CD4-positive, alpha-beta T cell treated with Interleukin-2 at 100 ng/mL for 4 hours (primary cell): ENCODE measurements at places on chromosomes 6 and 20.
A peak's percentile ranks its signal among the peaks of the same experiment; 100 is the strongest.

DNA sequence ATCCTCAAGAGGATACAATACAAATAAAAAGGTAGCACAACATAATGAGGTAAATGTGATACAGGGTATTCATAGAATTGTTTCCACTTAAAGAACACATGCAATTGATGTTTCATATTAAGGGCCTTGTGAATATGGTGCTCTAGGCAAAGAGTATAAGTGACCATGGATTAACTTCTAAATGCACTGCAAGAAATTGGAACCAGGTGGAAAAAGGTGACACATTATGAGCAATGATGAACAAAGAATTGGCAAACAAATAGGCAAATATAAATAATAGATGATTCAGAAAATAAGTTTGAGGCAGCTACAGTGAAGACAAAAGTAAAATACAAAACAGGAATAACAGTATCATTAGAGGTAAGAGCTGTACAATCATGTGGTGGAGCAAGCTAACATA lies 192.0 kb downstream of the GRIK2 start:
- no peak for DNase-seq

DNA sequence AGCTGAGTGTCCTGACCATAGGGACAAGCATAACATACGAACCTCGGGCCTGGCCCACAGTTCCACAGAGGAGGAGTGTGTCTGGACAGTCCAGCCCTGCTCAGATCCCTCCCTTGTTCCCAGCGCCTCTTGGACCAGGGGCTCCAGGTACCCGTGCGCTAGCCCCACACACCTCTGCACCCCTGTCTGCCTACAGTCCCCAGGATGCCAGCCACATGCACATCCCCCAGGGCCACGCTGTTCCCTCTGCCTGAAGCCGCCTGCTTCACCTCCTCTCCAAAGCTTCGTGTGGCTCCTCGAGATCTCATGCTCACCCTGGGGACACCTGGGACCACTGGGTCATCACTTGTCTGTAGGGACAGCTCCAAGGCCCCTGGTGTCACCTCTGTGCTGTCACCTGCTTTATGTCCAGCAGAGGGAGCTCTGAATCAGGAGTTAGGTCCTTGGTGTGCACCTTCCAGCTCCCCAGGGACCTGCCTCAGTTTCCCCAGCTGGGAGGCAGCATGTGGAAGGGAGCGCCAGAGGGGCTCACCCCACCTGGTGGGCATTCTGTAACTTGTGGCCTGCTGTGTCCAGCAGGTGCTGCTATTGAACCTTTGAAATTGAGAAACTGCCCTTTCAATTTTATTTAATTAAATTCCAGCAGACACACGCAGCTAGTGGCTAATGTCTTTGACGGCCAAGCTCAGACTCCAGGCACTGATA lies 7.3 kb upstream of the YTHDF1 start:
- DNase-seq = peak; percentile 52

DNA sequence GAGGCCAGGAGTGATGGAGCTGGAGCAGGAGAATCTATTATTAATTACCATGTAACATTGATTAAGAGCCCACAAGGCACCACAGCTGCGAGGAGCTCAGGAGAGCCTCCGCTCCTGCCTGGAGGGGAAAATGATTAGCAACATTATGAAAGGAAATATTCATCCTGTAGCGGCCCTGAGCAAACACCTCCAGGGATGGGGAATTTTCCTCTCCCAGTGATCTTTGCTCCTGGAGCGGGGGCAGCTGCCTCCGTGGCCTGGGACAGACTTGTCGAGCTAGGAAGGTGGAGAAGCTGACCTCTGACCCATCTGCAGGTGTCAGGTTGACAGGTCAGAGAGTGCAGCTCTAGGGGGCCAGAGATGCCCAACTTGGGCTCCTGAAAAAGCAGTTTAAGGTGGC lies 40.1 kb upstream of the SIRPA start:
- DNase-seq = no peak

GRCh38 chr6:20891161-20891560 lies 356.9 kb downstream of the CDKAL1 start:
- no peak for DNase-seq

GRCh38 chr6:53103993-53104675 lies 38.9 kb downstream of the FBXO9 start:
- no peak for DNase-seq

DNA sequence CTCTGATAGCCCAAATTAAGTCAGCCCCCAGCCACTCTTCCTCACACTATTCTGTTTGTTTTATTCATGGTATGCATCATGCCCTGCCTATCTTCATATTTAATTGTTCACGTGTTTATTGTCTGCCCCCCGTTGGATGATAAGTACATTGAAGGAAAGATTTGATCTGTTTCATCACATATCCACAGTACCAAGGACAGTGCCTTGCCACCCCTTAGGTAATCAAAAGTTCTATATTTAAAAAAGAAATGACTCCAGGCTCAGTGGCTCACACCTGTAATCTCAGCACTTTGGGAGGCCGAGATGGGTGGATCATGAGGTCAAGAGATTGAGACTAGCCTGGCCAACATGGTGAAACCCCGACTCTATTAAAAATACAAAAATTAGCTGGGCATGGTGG lies 10.2 kb upstream of the RIN2 start:
- DNase-seq = no peak

DNA sequence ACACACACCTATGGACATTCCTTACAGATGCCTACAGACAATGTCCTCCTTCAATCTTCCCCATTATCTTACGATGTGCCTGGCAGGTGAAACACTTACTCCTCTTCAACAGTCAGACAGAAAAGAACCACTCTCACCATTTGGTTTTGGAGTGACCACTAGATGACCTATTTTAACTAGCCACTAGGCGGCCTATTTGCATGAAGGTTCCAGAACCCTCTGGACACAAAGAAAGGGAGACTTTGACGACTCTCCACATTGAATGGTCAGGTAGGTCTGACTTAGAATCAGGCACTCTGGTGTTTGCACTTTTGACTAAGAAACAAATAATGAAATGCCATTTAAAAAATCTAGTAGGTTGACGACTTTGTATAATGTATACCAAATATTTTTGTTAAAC lies 42.0 kb downstream of the PNLDC1 start:
- no peak for DNase-seq

DNA sequence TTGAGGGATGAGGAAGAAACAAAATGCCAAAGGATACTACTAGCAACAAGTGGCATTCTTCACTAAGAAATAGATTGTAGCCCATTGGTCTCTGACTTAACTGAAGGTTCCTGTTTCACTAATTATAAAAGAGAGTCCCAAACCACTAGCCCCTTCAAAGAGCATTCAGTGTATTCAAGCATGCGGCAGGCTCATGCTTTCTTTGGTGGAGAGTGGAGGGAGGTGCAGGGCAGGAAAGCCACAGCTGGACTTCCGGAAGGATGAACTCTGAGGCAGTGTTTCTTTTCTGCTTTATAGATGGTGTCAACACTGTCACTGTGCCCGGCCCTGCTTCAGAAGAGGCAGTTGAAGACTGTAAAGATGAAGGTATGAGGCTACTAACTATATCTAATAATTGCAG lies 636.1 kb downstream of the KIF16B start:
- no peak for DNase-seq

GRCh38 chr20:36836591-36837269 lies 39.2 kb upstream of the TLDC2 start:
- no peak for DNase-seq

GRCh38 chr6:75012018-75012417 lies 193.8 kb downstream of the COL12A1 start:
- DNase-seq = no peak

GRCh38 chr6:12363651-12364381 lies 73.7 kb downstream of the EDN1 start:
- no peak for DNase-seq

DNA sequence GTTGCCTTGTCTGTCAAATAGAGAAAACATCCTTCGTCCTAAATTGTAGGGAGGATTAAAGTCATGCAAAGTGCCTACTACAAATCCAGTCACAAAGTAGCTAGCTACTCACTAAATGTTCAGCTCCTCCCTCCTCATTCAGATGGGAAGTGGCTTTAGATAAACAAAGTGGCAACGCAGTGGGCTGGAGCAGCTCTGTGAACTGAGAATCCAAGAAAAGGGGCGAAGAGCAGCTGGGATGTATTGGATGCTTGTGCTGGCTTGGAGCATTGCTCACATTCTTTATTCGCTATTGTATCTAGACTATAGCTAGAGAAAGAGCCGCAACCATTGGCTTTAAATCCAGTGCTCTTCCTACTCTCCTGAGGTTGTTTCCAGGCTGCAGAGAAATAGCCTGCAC lies 10.3 kb downstream of the MOG start:
- DNase-seq = no peak

DNA sequence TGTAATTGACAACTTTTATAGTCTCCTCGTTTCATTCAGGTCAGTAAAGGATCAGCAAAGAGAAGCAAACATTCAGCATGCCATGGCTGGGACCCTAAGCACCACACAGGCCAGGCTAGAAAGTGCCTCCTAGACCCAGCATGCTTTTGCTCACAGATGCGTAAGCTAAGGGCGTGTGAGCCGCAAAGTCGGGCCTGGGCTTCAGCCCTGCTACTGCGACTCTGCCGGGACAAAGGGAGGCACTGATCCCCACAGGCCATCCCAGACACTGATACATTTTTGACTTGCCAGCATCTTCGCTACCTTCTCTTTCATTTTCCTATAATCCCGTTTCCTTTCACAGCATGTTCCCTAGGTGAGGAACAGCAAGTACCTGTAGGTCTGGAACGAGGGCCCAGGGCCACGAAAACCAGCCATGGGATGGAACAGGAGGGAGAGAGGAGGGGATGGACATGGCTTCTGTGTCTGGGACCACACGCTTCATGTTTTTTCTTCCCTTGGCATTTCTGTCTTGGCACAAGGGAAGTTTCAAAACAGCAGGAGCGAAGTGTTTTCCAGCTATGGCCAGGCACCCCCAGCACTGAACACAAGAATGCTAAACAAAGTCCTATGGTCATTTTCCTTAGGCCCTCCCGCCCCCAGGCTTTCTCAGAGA lies 42.6 kb downstream of the IRF4 start:
- no peak for DNase-seq

GRCh38 chr6:16548121-16548520 lies 213.1 kb downstream of the ATXN1 start:
- no peak for DNase-seq

DNA sequence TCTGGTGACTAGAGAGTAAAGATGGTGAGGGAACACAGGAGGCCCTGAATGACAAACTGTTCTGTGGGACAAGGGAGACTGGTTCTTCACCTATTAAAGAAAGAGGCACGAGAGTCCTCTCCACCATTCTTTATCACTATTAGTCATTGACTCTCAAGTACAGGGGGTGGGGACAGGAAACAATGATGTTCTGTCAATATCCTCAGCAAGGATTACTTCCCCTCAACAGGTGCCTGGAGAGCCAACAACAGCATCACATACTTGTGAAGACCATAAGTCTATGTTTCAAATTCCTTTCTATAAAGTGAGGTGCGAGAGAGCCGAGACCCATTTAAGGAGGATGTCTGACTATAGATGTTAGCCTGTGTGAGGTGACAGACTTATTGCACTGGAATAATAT lies 72.4 kb upstream of the TBC1D7 start:
- no peak for DNase-seq

GRCh38 chr6:158707120-158707820 lies 57.4 kb downstream of the SYTL3 start:
- DNase-seq = no peak

GRCh38 chr6:49415358-49415757 lies 47.7 kb downstream of the MMUT start:
- no peak for DNase-seq

- DNase-seq = no peak
Observed at GRCh38 chr6:8414844-8415243, 20.5 kb downstream of the SLC35B3 start.

- no peak for DNase-seq
Observed at GRCh38 chr20:57461726-57462125, 63.2 kb downstream of the CTCFL start.

- DNase-seq = no peak
Observed at GRCh38 chr6:9789201-9789600, 625.7 kb downstream of the TFAP2A start.

DNA sequence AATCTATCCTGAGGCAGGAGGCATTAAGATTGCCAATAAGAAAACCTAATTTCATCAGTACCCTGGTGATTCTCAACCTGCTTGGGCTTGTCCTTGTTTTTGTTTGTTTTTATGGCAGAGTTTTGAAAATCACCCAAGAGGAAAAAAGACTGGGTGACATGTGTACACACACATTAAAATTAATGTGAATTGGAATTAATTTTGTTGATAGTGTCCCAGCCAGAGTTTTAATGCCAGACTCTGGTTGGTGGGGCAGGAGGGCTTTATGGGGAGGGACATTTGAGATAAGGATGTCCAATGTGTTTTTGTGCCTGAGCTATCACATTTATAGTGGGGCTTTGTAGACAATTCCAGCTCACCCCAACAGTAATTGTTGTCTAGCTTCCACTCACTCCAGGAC lies 184.6 kb downstream of the ID4 start:
- DNase-seq = no peak
